ENCODE measurements at places on chromosomes 7 and 10.

DNA sequence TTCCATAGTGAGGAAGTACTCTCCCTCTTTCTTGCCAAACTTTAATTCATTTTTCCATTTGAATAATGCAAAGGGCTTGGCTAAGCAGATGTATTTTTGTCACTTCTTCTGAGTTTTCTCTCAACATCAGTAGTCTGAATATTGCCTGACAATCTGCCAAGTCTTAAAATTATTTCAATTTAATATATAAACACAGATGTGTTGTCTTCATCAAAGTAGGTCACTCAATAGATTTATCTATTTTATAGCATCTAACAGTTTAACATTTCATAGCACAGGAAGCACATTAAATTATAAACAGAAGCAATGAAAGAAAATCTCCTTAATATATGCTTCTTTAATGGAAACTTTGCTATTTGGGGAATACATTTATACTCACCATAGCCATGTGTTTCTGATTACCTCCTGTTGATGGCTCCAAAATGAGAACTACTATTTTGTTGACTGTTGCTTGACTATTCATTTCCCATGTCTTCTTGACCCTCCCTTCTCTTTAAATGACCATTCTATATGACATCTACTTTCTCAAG lies 4.5 kb downstream of the CPED1 start:
- no peak for DNase-seq

GRCh38 chr10:6199131-6199733 lies 3.5 kb upstream of the PFKFB3 start:
- no peak for DNase-seq

DNA sequence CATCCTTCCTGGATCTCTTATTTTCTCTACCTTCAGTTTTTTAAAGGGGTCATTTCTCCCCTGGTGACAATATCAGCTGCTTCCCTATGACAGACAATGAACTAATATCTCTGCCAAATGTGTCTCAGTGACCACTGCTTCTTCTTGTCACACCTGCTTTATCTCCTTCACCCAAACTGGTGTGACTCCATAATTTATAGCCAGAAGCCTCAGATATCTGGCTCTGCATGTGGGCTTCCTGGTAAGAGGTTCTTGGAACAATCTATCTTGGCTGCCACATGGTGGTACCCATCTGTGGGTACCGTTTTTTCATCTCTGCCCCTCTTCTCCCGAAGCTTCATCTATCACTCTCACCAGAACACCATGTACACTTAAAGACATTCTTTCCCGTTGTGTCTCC lies 37.0 kb downstream of the CPVL start:
- DNase-seq, result no peak

DNA sequence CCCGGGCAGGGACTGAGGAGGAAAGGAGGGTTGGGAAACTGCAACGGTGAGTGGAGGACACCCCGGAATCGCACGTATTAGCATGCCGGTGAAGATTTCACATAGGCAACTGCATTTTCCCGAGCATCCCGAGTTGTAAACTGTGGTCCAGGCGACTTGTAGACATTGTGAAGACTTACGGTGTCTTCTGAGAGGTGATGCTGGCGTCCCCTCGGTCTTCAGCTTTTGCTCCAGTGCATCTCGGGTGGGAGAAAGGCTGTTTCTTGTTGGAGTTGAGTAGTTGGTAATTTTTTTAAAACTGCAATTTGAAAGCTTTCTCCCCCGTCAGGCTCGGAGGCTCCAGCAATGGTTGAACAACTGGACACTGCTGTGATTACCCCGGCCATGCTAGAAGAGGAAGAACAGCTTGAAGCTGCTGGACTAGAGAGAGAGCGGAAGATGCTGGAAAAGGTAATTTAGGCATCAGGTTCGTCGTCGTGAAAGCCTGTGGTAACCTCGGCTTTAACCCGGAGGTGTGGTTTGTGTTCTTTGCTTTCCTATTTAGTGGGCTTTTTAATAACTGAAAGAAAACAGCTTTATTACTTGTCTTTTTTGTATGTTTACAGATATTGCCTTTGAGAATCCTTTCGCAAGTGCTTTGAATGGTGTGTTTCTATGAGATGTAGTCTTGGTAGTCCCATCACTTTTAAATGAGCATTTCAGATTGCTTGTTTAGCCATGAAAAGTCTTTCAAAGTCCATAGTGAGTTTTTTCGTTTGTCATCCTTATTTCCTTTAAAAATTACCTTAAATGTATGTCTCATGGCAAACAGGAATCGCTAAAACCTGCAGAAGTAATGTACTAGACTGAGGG lies 687 bp downstream of the HELLS start:
- peak; percentile 33 for DNase-seq

GRCh38 chr10:71271662-71272055 lies 47.4 kb upstream of the SLC29A3 start:
- no peak for DNase-seq

- peak; percentile 40 for DNase-seq
These were observed 24.3 kb upstream of the OPN4 start for GRCh38 chr10:86630079-86630478.

- peak; percentile 28 for DNase-seq
These were observed 5.6 kb downstream of the BZW2 start for GRCh38 chr7:16651396-16652239.

DNA sequence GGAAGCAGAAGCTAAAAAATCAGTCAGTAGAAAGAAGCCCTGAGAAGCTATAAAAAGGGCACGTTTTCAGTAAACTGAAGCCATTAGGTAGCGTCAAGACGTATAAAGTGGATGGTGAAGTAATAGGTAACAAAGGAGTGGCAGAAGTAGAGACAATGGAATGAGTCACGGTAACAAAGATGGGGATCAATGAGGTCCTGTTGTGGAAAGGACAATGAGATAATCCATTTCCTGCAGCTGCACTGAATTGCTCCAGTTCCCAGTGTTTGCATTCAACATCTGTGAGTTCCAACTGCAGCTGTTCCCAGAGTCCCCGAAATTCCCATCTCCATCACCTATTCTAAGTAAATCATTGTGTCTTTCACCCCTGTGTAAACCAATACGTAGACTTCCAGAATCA lies 4.8 kb upstream of the HYCC1 start:
- no peak for DNase-seq
